ENCODE measurements at places on chromosomes 3 and 15.

- no peak for DNase-seq
Observed at GRCh38 chr3:27467545-27467944, 16.6 kb downstream of the SLC4A7 start.

DNA sequence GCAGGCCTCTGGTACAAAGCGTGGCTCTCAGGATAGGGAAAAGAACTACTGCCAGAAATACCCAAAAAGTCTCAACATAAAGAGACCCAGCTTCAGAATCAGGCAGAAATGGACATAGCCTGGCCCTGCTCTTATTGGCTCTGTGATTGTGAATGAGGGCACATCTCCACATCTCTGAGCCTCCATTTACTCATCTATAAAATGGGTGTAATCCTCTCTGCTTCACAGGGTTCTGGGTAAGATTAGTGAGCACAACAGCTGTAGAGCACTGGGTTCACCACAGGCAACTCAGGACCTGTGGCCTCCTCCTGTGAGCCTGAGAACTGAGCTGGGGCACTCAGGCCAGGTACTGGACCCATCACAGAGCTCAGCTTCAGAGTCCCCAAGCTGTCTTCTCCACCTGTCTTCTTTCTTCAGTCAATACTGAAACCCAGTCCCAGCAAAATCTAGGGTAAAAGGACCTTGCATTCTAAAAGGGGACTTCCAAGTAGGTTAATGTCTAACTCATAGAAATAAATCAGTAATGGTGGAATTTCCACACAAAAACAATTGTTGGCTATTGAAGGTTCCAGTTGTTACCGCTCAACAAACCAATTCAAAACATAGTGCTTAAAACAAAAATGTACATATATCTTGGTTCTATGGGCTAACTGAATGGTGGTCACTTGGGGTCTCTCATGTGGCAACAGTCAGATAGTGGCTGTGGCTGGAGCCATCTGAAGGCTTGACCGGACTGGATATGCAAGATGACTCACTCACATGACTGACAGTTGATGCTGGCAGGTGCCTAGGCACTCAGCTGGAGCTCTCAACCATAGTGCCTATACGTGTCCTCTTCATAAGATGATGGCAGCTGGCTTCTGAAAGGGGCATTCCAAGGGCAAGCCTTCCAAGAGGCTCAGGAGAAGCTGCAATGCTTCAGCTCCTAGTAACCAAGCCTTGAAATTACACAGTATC is 47.3 kb downstream of the TRIM42 start:
- DNase-seq = no peak

DNA sequence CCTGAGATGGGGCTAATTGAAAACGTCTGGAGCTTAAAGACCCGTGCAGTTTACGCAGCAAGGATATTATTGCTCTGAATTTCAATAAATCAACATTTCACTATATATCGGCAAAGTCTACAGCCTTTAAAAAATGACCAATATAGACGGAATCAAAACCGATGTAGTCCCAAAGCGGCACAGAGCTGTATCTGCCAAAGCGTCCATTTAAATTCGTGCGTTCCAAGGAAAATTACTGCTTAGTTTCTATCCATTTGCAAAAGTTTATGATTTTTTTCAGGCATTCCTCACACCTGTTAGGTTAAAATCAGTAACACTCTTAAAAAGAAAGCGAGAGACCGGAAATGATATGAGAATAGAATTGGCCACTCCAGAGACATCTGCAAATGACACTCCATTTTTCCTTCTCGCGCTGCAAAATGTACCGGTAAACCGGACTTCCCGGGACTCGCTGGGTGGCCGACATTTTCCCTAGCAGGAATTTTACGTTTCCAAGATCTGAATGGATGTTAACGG is 777 bp upstream of the EIF4A2 start:
- no peak for DNase-seq

DNA sequence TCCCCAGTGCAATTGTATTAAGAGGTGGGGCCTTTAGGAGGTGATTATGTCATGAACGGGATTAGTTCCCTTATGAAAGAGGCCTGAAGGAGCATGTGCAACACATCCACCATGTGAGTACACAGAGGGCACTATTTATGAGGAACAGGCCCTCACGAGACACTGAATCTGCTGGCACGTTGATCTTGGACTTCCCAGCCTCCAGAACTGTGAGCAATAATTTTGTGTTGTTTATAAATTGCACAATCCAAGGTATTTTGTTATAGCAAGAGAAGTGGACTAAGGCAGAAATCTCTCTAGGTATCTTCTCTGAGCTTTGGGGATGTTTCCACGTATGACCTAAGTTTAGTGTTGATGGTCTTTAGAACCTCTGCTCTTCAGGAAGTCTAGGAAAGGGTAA is 149.3 kb upstream of the CBLB start:
- no peak for DNase-seq

DNA sequence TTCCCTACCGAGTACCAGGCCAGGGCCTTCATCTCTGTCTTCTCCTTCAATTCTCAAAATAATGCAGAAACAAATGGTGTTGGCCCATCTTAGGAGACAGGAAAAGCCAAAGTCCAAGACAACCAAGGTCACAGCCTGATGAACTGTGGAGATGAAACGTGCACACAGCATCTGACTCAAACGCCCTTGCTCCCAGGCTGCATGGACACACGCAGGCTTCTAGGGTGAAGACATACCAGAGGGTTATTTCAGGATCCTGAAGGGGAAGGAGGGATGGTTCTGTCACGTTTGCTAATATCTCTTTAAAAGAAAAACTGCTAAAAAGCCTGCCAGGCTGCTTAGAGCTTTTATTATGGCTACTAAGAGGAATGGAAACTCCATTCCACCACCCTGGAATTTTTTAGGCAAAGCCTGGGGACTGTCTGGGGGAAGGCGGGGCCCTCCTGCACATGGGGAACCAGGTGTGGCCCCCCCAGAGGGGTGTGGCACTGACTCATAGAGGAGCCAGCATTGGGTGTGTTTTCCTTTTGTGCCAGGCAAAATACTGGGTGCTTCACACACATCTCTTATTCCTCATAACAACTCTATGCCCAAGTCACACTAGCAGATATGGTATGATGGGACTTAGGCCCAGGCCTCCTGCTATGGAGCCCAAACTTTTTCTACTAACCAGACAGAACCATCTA is 62.9 kb downstream of the UMPS start:
- DNase-seq = no peak

DNA sequence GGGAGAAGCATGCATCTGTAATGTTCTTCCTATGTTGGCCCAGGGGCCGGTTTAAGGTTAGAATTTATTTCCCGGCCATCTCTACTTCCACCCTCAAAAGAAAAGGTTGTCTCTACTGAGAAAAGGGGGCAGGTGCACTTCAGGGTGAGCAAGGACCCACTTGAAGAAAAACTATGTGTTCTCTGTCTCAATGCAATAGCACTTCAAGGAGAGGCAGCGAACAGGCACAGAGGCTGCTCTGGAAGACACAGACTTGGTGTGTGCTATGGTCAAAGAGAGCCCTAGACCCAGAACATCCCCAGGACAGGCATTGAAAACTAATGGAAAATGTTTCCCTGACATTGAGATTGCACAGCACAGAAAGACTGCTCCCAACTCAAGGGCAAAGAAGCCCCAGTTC is 7.6 kb downstream of the MINDY4B start:
- no peak for DNase-seq

DNA sequence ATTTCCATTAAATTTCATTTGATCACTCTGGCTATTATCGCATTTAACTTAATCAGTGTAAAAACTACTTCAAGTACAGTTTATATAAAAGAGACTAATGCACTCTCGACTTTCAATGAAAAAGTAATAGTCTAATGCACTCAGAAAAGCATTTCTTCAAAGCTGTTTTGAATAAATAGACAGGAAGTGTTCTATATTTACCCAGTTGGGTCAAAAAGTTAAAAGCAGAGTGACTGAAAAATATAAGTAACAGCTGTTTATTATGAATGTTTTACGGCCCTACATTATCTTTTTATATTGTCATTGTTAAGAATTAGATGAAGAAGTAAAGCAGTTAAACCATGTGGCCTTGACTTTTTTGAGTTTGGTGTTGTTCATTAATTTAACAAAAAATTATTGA is 391.8 kb downstream of the ZPLD1 start:
- no peak for DNase-seq

DNA sequence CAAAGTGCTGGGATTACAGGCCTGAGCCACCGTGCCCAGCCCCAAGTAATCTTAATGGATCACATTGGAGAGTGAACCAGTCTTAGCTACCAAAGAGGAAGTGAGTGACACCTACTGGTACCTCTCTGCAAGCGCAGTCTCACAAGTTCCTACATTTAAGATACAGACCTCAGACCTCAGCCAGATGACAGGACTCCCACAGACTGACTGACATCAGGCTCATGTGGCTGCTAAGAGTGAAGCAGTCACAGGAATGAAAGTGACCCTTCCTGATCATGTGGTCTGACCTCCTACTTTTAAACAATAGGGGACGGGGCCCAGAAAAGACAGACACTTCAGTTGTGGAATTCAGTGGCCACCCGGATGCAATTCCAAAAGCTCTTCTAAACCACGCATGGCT is 36.3 kb upstream of the GNB5 start:
- peak; percentile 34 for DNase-seq

DNA sequence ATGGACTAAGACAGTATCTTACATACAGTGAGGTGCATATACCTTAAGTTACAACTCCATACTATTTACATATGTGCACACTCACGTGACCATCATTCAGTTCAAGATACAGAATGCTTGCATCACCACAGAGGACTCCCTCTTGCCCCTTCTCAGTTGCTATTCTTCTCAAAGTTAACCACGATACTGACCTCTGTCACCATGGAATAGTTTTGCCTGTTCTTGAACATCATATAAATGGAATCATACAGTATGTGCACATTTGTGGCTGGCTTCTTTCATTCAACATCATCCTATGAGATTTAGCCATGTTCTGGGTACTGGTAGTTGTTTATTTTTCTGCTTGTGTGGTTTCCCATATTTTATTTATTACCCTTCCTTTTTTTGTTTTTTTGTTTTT is 10.4 kb upstream of the ZSCAN2 start:
- DNase-seq = no peak

- DNase-seq = no peak
Observed at GRCh38 chr15:90451053-90451850, 63.2 kb downstream of the IQGAP1 start.

DNA sequence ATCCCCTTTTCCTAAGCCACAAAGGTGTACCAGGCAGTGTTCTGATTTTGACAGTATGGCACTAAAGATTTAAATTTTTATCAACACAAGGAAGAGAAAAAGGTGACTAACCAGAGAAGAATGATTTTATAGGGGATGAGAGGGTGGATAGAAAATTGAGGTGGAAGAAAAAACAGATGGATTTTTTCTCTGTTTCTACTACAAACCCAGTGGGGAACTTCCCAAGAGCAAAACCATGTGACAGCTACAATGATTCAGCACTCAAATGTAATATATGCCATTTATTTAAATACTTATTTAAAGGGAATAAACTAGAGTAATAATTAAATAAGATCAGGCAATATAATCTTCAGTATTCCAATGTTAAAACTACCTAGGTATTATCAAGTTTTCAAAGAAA is 11.1 kb downstream of the DCUN1D1 start:
- DNase-seq = no peak

GRCh38 chr15:71792521-71792920 is 17.8 kb upstream of the NR2E3 start:
- no peak for DNase-seq

Data from activated T-cell treated with anti-CD3 and anti-CD28 coated beads for 1 hour (primary cell).